CD14-positive monocyte (primary cell): ENCODE measurements at places on chromosomes 12 and 14. TPM values are rescaled to one million over a fixed set of nuclear protein-coding genes. Genes with fewer than 3 reads are reported as not detected.

The SYCP3 gene
- 0.15 TPM in 1 of 2 replicates, not detected in the other for polyA plus RNA-seq

The NINJ2 gene
- polyA plus RNA-seq, result 73.7 TPM

The BCL11B gene
- not detected for polyA plus RNA-seq

The DNAJC22 gene
- not detected for polyA plus RNA-seq

The DDX54 gene
- polyA plus RNA-seq, result 32.2 and 32.3 TPM in 2 replicates

The POTEG gene
- not detected for polyA plus RNA-seq

The ATG101 gene
- 64.2 and 120 TPM in 2 replicates for polyA plus RNA-seq

The GLI1 gene
- not detected for polyA plus RNA-seq

The RASSF9 gene
- not detected in 2 replicates for polyA plus RNA-seq

The STAC3 gene
- 26.8 and 32.1 TPM in 2 replicates for polyA plus RNA-seq

The RFX4 gene
- polyA plus RNA-seq, result not detected in 2 replicates

The GLT8D2 gene
- not detected in 2 replicates for polyA plus RNA-seq

The GTF2A1 gene
- polyA plus RNA-seq, result 15.8 TPM

The FERMT2 gene
- not detected in 2 replicates for polyA plus RNA-seq

The KCNA5 gene
- polyA plus RNA-seq, result not detected in 2 replicates
